ENCODE measurements at places on chromosomes 11 and 22. TPM values are rescaled to one million over a fixed set of nuclear protein-coding genes. Genes with fewer than 3 reads are reported as not detected.

DNA sequence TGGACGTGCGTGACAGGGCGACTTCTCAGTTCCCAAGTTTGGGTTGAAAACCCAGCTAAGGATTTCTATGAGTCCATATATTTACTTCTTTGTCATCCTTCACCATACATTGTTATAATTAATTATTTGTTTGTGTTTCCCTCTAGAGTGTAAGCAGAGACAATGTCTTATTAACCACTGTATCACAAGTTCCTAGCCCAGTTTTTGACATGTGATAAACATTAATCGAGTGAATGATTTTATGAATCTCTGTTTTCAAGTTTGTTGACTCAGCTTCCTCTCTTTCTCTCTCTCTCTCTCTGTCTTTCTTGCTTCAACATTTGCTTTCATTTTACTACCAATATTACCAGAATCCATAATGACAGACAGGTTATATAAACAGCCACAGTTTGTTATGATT, 1259.6 kb upstream of the TENM4 start:
- DNase-seq, result no peak

Gene TMEM191C
- total RNA-seq, result 1.3 TPM

- no peak for DNase-seq
Measured at GRCh38 chr11:61749591-61750217, 2.7 kb upstream of the MYRF start.

DNA sequence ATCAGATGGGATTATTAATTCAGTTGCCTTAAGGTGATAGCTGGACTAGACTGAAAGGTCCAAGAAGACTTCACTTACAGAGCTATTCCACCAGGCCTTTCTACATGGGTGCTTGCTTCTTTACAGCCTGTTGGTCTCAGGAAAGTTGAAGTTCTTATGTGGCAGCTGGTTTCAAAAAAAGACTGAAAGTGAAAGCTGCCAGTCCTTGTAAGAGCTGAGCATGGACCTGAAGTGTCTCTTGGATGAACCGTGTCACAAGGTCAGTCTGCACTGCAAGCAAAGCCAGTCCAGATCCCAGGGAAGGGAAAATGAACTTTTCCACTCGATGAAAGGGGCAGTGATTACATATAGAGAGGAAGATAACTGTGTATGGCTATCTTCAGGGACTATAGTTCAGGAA, 201.5 kb upstream of the LUZP2 start:
- no peak for DNase-seq

Gene FEN1
- 140 TPM for total RNA-seq

DNA sequence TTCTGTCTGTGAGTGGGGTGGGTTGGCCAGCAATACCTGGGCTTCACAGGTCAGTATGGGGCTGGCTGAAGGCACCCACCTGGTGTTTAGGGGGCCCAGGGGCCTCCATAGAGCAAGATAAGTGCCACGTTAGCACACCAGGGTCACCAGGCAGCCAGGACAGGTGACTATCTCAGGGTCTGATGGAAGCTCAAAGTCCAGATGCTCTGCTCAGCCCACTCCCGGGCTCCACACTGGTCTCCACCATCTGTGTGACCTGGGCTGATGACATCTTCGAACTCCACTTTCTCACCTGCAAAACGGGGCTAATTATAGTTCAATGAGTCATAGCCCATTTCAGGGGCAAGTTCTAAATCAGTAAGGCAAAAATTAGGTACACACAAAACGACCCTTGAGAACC, 39.4 kb upstream of the PRDM11 start:
- DNase-seq, result no peak

Gene PIH1D2
- total RNA-seq, result 0.82 TPM

DNA sequence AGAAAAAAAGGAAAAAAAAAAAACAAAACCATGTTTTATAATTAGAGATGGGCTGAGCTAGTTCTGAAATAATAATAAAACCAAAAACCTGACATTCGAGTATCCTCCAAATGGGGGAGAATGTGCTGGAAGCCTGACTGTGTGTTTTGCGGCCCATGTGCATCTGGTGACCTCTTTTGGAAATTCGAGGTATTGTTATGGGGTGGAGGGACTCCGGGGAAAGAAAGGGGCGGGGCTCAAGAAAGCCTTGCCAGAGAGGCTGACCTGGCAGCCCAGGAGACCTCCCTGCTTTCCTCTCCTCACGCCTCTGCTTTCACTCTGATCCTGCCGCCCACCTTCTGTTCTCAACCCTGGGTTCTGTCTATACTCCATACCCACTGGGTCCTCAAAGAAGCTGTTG, 72.9 kb downstream of the CTTN start:
- DNase-seq, result peak; percentile 13

DNA sequence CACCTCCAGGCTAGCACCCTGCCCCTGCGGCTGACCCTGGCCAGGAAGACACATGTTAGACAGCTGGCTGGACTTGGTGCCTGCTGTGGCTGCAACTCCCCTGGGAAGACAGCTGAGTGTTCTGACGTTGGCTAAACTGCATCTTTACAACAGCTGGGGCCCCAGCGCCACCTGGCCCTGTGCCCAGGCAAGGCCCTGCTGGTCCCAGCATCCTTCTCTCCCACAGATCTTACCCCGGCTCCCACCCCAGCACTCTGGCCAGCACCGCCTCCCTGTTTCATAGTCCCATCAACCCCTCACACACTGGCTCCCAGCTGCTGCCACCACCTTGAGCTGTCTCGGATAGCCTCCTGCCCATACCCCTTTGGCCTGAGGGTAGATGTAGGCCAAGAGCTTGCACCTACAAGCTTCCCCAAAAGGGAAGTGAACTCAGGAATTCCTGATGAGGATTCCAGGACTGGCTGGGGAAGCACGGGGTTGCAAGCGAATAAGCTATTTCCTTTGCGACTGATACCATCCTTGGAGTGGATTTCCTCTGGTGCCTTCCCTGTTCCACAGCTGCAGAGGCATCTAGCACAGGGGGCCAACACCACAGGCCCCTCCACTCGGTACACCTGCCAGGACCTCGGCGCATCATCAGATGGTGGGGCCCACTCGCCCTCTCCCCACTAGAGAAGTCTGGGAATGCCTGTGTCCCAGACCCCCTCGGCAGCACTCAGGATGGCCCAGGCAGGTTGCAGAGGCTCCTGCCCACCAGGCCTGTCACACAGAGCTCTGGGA, 28.5 kb downstream of the RSPH14 start:
- DNase-seq, result no peak

GRCh38 chr11:77259641-77260040, 41.8 kb downstream of the GDPD4 start:
- DNase-seq, result no peak

DNA sequence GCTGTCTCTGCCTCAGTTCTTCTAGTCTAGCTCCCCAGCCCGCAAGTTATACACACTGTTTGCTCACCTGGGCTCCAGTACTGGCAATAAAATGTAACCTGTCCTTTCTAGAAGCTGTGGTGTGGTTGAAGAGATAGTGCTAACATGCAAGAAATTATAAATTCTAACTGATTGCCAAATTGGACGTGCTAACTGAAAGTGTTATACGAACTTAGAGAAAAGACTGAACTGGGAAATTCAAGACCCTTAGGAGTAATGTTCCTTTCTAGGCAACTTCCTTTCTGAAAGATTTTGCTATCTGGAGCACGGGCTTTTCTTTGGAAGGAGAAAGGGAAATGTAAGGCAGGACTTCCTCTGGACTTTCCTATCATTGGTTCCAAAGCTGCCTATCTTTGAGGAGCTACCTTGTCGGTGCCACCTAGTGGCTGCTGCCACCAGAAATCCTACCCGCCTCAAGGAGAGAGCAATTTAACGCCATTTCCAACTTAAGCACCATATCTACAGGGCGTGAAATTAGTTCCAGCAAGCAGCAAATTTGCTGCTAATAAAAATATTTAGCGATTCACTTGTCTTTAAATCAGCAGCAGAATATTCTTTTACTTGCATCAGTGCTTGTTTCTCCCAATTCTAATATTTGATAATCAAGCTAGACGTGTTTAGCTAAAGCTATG, 12.7 kb upstream of the TMEM218 start:
- DNase-seq, result peak; percentile 28

DNA sequence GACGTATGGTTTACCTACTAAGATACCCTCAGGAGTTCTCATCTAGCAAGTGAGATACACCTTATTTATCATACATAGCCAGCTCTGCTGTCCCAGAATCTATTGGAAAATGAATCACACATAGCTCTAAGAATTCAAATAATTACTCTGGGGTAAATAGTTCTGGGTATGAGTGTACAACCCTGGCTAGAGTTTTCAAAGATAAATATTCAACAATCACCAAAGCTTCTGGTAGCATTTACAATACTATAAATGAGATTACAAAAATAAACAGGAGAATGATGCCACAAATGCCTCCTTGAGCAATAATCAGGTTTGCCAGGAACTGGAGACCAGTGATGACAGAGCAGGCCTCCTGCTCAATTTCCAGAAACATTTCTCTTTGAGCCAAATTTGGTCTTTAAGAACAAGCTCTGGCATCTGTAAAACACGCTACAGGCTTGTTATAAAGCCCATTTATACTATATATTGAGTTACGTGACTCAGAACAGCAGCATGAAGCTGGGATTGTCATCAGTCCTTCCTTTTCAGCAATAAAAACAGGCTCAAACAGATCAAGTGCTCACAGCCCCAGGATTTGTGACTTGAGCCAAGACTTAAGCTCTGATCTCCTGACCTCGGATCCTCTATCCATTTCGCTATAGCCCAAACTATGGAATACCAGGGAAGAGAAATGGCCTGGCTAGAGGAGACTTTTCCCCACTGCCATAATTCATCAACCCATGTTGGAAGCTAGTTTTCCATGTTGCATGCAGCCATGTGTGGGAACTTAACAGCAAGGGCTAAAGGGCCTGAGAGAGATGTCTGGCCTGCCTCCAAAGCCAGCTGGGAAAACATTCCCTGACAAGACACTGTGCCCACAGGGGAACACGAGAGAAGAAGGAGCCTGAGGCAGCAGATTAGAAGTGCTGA, 19.7 kb downstream of the RAB30 start:
- DNase-seq, result no peak

- no peak for DNase-seq
Measured at GRCh38 chr11:71165771-71166170, 86.6 kb downstream of the SHANK2 start.

GRCh38 chr11:125423247-125423849, 72.7 kb downstream of the FEZ1 start:
- DNase-seq, result no peak

Measured in activated naive CD8-positive, alpha-beta T cell treated with anti-CD3 and anti-CD28 coated beads for 36 hours (primary cell).